Cerebellum (tissue), 4 donors: ENCODE measurements at places on chromosomes 3 and 15.

DNA sequence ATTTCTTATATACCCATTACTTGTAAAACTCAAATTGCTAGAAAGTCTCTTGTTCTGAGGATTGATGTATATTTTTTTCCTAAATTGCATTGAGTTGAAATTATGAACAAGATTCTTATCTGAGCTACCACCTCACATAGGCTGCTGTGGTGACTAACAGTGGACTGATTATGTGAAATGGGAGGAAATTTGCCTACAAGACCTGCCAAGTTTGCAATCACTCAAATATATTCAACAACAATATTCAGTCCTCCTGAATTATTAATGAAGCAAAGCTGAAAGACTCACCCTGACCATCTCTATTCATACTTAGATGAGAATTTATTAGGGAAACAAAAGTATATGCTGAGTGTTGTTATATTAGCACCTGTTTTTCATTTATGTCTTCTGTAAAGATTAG lies 412.6 kb upstream of the SEMA6D start:
- no peak for DNase-seq

DNA sequence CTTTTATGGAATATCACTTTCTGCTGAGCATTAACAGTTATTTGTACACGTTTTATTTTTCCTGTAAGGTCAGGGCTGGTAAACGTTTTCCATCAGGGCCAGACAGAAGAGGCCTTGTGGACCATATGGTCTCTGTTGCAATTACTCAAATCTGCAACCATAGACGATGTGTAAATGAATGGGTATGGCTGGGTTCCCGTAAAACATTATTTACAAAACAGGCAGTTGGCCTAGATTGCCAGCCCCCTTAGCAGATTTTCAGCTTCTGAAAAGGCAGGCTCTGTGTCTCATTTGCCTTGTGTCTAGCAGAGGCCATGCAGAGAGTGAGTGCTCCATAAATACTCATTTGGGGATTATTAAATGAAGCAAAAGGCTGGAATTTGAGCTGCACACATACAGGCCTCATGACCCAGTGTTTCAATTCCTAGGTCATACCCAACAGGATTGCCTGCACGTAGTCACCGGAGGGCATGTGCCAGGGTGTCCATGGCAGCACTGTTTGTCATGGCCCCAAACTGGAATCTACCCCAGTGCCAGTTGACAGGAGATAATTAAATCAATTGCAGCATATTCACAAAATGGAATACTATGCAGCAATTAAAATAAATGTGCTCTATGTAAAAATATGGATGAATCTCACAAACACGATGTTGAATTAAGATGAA lies 51.3 kb downstream of the GPD1L start:
- DNase-seq: peak; percentile 11

DNA sequence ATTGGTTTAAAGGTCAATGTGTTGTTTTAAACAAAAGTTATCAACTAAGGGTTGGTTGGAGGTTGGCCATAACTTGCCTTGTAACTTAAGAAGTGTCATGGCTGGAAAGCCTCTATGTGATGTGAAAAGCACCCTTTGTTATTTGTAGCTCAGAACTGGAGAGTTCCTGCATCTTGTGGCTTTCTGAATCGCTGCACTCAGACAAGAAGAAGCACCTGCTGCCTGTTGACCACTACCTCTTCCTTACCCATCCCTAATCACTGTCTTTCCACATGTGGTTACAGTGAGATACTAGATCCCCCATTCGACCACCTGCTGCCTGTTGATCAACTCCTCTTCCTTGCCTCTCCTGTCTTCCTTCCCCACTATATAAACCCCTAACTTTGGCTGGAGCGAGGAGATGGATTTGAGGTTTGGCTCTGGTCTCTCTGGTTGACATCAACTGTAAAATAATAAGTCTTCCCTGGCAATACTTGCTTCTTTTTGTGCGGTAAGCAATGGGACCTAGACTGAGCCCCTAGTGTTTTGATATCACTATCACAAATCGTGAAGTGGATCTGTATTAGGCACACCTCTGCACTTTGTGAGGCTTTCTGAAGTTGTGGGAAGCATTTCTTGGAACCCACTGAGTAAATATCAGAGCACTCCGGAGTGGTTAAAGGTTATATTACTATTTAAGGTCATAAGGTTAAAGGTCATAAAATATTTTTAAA lies 13.8 kb downstream of the RPL39L start:
- no peak for DNase-seq

DNA sequence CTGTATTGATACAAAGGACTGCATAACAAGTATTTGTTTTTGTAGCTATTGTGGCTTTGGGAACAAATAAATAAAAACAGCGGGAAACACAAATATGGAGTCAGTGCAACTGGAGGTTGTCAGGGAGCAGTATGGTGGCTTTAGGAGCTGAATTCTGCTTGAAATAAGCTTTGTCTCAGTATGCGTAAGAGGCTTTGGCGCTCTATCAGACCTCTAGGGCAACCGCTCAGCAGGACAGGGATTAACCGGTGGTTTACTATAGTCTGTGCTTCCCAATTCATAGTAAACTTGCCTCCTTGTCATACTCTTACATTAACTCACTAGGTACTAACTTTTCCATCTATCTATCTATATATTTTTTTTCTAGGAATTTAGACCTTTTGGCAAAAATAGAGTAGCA lies 104.6 kb downstream of the ZIC1 start:
- no peak for DNase-seq

- no peak for DNase-seq
Measured at GRCh38 chr3:169865176-169865767, 4.5 kb downstream of the LRRC31 start.
